ENCODE measurements at places on chromosomes 11 and 22.

- no peak for ATAC-seq
These were observed 14.6 kb downstream of the RPS6KA4 start for GRCh38 chr11:64373598-64373974.

DNA sequence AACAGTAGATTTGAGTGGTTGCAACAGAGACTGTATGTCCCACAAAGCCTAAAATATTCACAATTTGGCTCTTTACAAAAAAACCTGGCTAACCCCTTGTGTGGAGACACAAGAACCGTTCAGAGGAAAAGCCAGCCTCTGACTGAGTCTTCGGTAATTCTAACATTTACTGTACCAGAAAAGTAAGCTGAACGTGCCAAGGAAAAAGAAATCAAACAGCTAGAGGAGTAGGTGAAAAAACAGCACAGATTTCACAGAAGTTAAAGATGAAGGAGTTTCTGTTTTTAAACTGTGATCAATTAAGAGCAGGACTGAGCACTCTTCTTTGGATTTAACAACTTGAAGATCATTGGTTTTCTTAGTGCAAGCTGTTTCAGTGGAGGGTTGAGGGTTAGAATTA lies 424.7 kb upstream of the KIRREL3 start:
- no peak for ATAC-seq

DNA sequence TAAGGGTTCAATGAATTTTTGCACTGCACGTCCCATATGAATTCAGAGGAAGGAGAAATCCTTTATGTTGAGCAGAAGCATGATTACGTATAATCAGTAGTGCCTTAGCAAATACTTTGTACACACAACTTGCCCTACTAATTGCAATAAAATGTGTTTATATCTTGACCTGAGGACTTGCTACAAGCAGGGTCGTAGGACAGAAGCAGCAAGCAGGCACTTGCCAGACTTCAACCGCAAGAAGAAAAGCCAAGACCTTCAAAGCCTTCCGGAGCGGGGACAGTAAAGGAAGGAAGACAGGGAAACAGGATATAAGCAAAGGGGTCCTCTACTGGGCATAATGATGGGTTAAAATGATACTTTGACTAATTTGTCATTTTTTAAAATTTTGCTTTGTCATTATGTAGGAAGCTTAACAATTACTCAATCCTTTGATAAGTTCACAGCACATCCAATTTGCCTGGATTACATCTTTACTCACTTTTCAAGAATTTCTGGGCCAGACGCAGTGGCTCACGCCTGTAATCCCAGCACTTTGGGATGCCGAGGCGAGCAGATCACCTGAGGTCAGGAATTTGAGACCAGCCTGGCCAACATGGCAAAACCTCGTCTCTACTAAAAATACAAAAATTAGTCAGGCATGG lies 23.2 kb upstream of the UBASH3B start:
- no peak for ATAC-seq

- ATAC-seq: no peak
These were observed 2.3 kb upstream of the MALAT1 start for GRCh38 chr11:65496304-65497140.

Measured in esophagus mucosa (tissue), 1 donor.